ENCODE measurements at places on chromosomes 5 and 9. TPM values are rescaled to one million over a fixed set of nuclear protein-coding genes. Genes with fewer than 3 reads are reported as not detected.

PPP2R2B gene
- total RNA-seq, result 18.4 TPM

SPINK4 gene
- total RNA-seq, result not detected

DNA sequence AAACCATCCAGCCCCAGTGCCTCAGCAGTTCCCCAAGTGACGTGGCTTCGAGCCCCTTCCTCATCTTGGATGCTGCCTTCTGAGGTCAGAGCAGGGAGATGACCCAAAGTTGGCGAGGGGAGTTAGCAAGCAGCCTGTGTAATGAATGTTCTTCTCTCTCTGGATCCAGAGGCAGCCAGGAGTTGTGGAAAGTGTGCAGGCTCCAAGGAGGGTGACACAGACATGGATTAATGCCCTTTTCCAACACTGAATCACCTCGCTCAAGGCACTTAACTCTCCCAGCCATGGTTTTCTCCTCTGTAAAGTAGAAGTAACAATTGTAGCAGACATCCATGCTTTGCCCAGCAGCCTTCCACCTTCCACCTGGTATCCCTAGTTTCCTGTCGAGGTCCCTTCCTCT lies 64.6 kb upstream of the HAND1 start:
- no peak for DNase-seq

DNA sequence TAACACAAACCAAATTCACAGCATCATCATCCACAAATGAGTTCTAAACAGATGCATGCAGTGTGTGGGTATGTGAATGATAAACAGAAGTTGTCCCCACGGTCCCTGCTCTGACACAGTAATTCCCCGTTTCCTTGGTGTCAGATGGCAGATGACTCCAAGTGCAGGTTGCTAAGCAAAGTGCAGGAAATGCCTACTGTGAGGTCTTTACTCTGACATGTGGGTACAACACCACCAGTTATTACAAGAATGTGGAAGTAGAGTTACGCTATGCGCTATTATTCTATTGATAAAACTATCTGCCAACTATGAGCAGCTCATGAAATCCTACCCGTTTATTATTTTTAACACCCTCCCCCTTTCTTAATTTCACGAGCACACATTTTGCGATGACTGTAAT lies 448.9 kb downstream of the BNC2 start:
- no peak for DNase-seq

DNA sequence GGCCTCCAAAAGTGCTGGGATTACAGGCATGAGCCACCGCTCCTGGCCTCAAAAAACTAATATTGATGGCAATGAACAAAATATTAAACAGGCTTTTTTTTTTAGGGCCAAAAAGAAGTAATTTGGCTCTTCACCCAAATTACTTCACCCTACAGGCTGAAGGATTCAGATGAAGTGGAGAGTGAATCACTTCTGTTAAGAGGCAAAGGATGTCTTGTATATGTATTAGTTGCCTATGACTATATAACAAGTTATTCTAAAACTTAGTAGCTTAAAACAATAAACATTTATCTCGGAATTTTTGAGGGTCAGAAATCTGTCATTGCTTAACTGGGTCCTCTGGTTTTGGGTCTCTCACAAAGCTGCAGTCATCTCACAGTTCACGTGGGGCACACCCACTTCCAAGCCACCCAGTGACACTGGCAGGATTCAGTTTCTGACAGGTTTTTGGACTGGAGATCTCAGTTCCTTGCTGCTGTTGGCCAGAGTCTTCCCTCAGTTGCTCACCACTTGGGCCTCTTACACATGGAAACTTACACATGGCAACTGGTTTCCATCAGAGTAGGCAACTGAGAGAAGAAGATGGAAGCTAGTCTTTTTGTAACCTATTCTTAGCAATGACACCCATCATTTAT lies 66.7 kb downstream of the IQGAP2 start:
- DNase-seq, result no peak

- no peak for DNase-seq
Measured at GRCh38 chr5:82295959-82296531, 17.9 kb upstream of the RPS23 start.

DNA sequence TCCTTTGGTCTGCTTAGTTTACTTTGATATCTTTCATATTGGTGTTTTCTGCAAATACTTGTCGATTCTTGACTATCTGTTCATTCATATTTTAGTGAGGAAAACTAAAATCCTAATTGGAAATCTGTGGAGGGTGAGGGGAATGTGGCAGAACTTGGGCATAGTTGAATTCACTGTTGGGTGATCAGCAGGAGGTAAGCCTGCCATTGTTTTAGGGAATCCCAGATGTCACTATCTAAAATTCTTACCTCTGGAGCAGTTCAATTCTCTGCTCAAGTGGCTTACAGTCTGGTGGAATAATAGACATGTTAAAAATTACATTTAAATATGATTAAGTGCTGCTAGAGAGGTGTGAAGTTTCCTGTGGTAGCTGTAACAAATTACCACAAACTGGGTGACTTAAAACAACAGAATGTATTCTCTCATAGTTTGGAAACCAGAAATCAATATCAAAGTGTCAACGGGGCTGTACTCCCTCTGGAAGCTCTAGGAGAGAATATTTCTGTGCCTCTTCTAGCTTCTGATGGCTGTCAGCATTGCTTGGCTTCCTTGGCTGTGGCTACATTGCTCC lies 90.3 kb upstream of the GCNT4 start:
- no peak for DNase-seq

DNA sequence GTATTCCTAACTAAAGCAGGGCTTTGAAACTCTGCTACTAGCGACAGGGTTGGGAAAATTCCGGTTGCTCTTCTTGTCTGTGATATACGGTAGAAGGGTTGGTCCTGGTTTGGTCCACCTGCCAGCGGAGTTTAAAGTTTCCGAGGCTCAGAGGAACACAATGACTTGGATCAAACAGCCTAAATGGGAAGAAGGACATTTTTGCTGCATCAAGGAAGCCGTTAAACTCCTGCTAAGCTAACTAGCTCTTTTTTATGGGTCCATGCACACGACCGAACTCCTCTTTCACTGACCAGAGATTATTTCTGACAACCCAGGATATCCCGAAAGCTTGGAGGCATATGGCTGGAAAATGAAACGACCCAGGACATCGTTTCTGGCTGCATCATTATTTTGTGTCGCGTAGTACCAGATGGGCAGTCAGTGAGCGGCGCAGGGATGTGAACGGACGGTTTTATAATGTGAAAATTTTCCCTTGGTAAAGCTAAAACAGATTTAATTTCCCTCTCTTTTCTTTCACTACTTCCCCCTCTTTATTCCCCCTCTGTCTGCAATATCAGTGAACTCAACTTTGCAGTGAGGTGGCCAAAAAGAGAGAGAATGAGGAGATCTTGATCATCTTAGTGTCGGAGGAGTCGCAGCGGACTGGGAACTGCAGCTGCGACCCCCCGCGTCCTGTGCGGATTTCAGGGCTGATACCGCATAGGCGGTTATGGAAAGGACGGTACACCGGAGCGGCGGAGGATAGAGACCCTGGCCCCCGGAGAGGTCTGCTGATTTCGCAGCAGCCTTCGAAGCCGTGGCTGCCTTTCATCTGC lies at the start of gene LURAP1L:
Gene LURAP1L (plus strand): TSS at position 160 of the 818 bp plus-strand sequence. CDS start 696 bp downstream, outside the sequence.
- no peak for DNase-seq

GRCh38 chr9:77488439-77489126 lies 159.5 kb downstream of the GNA14 start:
- DNase-seq, result no peak

- no peak for DNase-seq
Measured at GRCh38 chr9:36571333-36571732, 1.4 kb upstream of the MELK start.

GRCh38 chr9:101458963-101459631 lies 23.5 kb upstream of the ALDOB start:
- no peak for DNase-seq
